ENCODE measurements at places on chromosomes 7 and 10.

GRCh38 chr7:24757353-24758275 is at the start of gene GSDME:
TSS of gene GSDME (minus strand) at chr7:24757464. CDS start at chr7:24749774, 7,690 bp downstream.
- peak; percentile 13 for DNase-seq

DNA sequence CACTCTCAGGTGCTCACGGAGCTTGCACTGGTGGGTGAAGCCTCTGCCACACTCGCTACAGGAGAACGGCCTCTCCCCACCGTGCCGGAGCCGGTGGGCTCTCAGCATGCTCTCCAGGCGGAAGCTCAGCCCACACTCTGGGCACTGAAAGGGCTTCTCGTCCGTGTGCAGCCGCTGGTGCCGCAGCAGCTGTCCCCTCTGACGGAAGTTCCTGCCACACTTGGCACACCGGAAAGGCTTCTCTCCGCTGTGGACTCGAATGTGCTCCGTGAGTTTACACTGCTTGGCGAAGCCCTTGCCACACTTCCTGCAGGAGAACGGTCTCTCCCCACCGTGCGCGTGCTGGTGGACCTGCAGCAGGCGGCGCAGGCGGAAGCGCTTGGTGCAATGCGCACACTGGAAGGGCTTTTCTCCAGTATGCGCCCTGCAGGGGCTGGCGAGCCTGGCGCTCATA is 19.3 kb downstream of the ZNF786 start:
- DNase-seq, result no peak

GRCh38 chr10:70051848-70052247 is 798 bp upstream of the MACROH2A2 start:
- no peak for DNase-seq

GRCh38 chr7:36820527-36821170 is 96.4 kb upstream of the AOAH start:
- DNase-seq, result no peak

GRCh38 chr10:48594371-48594770 is 10.5 kb downstream of the ARHGAP22 start:
- DNase-seq, result no peak

GRCh38 chr10:97821308-97822038 is 28.2 kb upstream of the GOLGA7B start:
- no peak for DNase-seq

DNA sequence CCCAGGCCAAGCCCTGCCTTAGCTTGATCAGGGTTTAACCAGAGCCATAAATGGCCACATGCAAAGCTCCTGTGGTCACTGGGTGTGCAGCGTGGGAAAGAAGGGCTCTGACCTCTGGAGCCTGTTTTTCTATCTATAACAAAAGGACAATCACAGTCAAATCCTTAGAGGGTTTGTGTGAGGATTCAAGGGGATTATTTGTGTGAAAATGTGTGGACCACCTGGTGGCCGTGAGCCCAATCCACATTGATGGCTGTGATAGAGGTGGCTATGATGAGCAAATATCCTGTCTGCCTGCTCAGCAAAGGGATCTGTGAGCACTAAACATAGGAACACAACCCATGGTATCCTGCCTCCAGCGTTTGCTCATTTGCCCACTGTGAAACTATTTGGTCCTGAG is 107.1 kb downstream of the C10orf90 start:
- DNase-seq, result no peak

GRCh38 chr7:31490796-31491314 is 23.0 kb upstream of the ITPRID1 start:
- no peak for DNase-seq

DNA sequence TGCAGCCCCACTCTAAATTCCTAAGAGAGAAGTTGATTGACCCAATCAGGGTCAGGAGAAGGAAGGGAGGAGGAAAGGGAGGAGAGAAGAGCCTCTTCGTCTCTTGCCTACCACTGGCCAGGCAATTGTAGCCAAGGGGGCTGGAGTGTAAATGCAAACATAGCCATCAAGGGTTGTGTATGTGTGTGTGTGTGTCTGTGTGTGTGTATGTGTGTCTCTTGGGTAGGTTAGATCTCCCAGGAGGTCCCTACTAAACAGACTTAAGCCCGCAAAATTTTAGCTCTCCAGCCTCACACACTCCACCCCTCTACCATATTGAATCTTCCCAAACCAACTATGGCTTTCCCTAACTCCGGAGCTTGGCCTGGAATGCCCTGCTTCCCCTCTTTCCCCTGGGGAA is 3.8 kb downstream of the LEP start:
- no peak for DNase-seq

DNA sequence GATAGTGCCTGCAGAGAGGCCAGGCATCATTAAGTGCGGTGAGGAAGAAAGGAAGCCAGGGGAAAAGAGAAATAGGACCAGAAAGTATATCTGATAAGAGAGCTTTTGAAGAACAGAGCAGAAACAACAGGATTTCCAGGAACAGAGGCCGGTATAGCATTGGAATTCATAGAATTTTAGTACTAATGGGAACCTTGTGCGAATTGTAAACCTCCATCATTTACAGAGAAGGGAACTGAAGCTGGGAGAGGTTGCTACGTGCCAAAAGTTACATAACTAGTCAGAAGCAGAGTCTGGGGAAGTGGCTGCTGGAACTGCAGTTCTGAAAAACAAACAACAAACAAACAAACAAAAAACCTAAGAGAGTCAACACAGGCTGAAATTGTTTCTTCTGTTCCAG is 5.4 kb upstream of the ZMYND11 start:
- no peak for DNase-seq

GRCh38 chr7:5694221-5694754 is 87.2 kb downstream of the RNF216 start:
- no peak for DNase-seq

- no peak for DNase-seq
Observed at GRCh38 chr7:51013861-51014511, 231.3 kb upstream of the GRB10 start.

DNA sequence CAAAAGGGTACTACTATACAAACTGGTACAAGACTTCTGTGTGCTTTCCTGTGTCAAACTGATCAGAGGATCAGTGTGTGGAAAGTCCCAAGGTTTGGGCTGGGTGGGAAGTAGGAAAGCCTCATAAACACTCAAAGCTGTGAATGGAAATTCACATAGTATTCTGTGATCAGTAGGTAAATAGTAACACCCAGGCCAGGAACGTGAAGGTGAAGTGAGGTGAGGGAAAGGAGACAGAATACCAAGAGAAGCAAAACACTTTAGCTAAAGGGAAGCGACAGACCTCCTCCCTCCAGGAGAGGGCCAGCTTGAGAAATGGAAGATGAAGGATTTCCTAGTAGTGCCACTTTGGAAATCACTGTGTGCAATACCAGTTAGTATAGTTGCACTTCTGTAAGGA is 451.9 kb downstream of the KCNMA1 start:
- no peak for DNase-seq

- no peak for DNase-seq
Observed at GRCh38 chr7:150934045-150934766, 43.9 kb downstream of the KCNH2 start.

DNA sequence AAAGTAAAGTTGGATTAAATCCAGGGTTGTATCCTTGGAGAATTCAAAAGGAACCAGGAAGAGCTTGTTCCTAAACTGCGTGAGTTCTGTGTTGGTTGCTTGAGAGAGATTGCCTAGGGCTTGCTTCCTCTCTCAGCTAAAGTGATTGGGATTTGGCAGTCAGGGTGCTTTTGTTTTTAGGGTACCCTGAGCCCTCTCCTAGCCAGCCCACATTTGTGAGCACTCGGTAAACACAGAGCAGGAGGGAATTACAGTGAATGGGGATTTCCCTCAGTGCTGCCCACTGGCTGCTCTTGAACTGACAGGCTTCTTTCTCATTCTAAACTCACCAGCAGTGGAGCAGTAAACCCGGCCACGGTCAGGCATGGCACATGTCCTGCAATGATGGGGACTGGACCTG is 146.9 kb downstream of the TPST1 start:
- no peak for DNase-seq

DNA sequence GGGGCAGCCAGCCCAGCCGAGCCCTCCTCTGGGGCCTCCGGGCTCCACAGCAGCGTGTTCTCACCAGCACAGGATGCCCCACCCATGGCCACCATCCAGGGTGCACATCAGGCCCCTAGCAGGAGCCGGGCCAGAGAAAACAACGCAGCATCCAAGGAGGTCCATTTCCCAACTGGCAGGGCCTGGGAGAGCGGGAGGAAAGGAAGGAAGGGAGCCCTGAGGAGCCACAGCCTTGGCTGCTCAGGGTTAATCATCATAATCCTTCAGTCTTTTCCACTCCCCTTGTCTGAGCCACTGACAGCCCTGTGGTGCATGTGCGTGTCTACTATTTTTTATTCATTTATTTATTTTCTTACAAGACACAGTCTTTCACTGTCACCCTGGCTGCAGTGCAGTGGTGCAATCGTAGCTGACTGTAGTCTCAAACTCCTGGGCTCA is 3.6 kb downstream of the PLAC9 start:
- DNase-seq, result no peak

GRCh38 chr7:139095194-139095659 is 14.3 kb downstream of the ZC3HAV1 start:
- DNase-seq, result no peak

- DNase-seq, result no peak
Observed at GRCh38 chr10:116183733-116184511, 89.1 kb downstream of the GFRA1 start.

DNA sequence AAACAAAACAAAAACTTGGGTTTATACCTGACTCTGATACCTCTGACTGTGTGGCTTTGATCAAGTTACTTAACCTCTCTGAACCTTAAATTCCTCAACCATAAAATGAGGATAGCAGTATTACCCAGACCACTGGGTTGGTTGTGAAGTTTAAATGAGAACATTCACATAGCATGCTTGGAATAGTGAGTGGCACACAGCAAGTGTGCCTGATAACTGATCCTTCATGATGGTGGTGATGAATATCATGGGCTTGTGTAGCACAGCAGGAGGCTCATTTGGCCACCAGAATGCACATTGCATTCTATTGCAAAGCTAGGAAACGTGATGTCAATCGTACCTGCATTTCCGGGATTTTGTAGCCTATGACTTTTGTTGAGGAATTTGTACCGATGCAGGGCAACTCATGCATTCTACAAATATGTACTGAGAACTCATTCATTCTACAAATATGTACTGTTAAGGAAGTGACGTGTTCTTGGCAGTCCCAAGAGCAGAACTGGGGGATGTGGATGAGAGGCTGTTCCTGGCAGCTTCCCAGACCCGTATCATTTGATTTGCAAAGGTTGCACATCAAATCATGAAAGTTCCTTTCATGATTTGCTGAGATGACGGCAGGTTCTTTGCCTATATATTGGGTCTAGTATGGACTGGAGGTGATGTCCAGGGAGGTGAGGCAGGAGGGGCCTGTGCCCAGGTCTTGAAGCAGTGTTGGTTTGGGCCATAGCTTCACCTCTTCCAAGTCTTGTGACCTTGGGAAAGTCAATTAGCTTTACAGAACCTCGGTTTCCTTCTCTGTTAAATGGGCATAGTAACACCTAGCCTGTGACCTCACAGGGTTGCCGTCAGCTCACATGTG is 94.6 kb upstream of the SMNDC1 start:
- DNase-seq, result no peak

DNA sequence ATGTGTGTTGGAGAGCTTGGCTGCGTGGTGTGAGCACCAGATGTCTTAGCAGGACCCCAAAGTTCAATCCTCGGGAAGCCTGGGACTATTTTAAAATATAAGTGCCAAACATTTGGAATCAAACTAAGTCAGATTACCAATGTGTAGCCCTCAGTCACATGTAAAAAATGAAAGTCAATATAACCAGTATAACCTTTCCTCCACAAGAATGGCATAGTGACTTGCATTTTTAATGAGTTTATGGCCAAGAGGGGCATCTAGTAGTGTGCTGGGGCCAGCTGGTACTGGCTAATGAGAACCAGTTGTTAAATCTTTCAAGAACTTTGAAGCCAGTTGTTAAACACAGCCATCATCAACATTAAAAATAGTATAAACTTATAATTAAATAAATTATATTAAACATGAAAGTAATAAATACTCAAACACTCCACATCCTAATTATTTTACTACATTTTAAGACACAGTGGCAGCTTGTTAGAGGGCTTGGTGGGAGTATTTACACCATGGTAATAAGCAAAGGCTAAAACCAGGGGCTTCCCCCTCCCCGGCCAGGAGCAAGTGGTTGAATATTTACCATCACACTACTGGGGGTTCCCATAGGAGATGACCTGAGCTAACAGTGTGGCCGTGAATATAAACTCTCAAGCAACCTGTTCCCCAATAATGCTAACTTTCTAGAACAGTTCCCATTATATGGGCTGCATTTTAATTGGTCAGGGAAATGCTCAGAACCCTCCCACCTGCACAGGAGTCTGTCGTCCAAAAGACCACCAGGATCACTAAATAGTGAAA is 7.9 kb upstream of the FAM170B start:
- DNase-seq, result no peak

DNA sequence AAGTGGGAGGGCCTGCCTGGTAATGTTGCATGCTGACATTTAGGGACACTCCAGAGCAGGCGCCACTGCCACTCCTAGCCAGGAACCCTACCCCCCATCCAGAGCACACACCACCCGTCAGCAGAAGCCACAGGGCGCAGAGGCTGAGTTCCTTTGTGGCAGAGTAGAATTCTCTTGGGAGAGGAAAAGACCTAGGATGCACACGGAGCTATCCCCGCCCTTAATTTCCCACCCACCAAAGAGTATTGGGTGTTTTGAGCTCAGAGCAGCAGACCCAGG is 702 bp upstream of the INSYN2A start:
- DNase-seq, result no peak

DNA sequence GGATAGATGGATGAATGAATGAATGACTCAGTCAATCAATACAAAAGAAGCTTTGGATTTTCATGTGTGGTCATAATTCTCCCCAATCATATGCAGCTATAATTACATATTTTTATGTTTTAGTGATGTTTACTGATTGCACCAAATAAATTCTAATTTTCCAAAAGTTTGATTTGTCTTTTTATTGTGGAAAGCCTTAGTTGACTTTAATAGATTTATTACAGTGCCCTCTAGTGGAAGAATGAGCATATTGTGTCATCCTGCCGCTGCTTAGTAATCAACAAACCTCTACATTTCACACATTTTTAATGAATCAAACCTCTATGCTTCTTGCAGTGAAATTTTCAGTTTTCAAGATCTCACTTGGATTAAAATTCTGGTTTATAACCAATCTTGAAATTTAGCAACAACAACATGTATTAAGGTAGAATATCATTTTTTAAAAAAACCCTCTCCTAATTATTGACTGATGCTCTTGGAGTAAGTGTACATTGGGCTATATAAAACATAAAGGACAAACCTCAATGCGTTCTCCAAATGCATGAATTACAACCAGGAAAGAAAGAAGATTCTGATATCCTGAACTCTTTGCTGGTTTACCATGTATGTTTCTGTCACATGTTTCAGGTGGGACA is 55.6 kb upstream of the PNLIP start:
- DNase-seq, result no peak

GRCh38 chr10:98655492-98655891 is 208.8 kb upstream of the HPS1 start:
- DNase-seq, result no peak

DNA sequence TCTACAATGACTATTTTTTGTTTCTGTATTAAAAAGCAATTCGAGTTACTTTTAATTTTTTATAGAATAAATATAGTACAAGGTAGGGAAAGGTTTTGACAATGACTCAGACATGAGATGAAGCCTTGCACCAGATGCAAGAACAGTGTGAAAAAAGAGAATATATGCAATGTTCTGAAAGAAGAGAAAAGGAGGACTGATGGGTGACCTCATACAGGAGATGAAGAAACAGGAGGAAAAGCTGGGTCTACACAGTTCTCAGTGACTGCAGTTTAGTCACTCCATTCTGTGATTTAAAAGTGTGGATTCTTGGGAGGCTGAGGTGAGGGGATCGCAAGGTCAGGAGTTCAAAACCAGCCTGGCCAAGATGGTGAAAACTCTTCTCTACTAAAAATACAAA is 38.3 kb upstream of the YAE1 start:
- no peak for DNase-seq

- DNase-seq, result no peak
Observed at GRCh38 chr10:93299606-93300287, 182.4 kb downstream of the MYOF start.
